Muscle of leg (tissue), 16 donors: ENCODE measurements at places on chromosomes 7 and 10. TPM values are rescaled to one million over a fixed set of nuclear protein-coding genes. Genes with fewer than 3 reads are reported as not detected.

The TMEM213 gene
- total RNA-seq: not detected

The CLDN4 gene
- 0.27 TPM for total RNA-seq

The ANKRD61 gene
- total RNA-seq: 0.22 TPM

The IL15RA gene
- total RNA-seq: 1.5 TPM

The PSD gene
- total RNA-seq: 6.1 TPM

The NXPH1 gene
- not detected for total RNA-seq

The ELN gene
- 142 TPM for total RNA-seq

The CISD1 gene
- total RNA-seq: 32.9 TPM

The ATRNL1 gene
- 7.1 TPM for total RNA-seq

The AOC1 gene
- 0.04 TPM for total RNA-seq

The OR2F2 gene
- total RNA-seq: not detected

The PAX4 gene
- not detected for total RNA-seq

The FEZF1 gene
- not detected for total RNA-seq

The IRF5 gene
- 2.7 TPM for total RNA-seq

The KLF14 gene
- 0.98 TPM for total RNA-seq

The VSTM4 gene
- total RNA-seq: 39.5 TPM
